Keratinocyte (primary cell): ENCODE measurements at places on chromosomes 12 and 14. TPM values are rescaled to one million over a fixed set of nuclear protein-coding genes. Genes with fewer than 3 reads are reported as not detected.

- H3K36me3 ChIP-seq, result peaks cover 6% of the 10 kb centered on the region
- H3K27ac ChIP-seq, result no peak overlapping the region
- H3K27me3 ChIP-seq, result peaks cover 20% of the 10 kb centered on the region
- no peaks in the 10 kb centered on the region for H3K4me1 ChIP-seq
- no peak for DNase-seq
- no peak overlapping the region for H3K4me3 ChIP-seq
Measured at GRCh38 chr12:53712059-53712643, 15.1 kb downstream of the CALCOCO1 start.

- no peak for DNase-seq
- H3K27me3 ChIP-seq, result no peaks in the 10 kb centered on the region
- H3K4me3 ChIP-seq, result no peak overlapping the region
- no peaks in the 10 kb centered on the region for H3K4me1 ChIP-seq
Measured at GRCh38 chr12:94535510-94535921, 75.8 kb upstream of the CEP83 start.

Gene WSCD2
- not detected in 3 replicates for polyA plus RNA-seq

- no peak overlapping the region for H3K4me3 ChIP-seq
- H3K27me3 ChIP-seq, result no peaks in the 10 kb centered on the region
- no peak for DNase-seq
- no peaks in the 10 kb centered on the region for H3K4me1 ChIP-seq
Measured at GRCh38 chr14:104239861-104240301, 101.5 kb downstream of the KIF26A start.

GRCh38 chr14:69288011-69288771 is 28.2 kb downstream of the GALNT16 start:
- no peak for DNase-seq
- H3K27me3 ChIP-seq, result peaks cover 10% of the 10 kb centered on the region
- H3K4me1 ChIP-seq, result no peaks in the 10 kb centered on the region
- H3K27ac ChIP-seq, result no peak overlapping the region
- H3K4me3 ChIP-seq, result no peak overlapping the region

Gene RPS26
- 663 to 1,841 TPM (median 663 TPM) in 3 replicates for polyA plus RNA-seq

DNA sequence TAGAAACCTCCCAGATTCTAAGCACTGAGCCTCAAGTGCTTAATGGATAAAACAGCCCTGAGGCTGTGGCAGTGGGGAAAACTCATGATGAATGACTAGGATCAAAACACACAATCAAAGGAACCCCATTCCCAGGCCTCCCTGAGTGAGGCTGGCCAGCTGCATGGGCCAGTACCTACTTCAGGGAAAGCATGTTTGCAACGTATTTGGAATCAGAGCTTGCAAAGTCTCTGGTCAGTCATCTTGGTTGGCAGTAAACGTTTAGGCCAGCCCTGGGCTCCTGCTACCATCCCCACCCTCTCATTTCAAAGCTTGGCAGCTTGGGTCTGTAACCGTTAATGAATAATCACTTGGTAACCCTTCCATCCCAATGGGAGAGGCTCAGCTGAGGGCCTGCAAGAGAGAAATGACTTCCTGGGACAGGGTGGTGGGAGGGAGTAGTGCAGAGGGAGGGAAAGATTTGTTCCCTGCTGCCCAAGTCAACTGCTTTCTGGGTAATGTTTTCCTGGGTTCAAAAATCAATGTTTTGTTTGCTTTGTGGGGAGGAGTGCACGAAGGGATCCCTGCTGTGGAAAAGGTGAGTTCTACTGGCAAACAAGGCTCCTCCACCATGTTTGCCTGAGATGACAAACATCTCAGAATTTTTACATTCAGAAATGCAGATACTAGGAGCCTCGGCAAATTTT is 2.0 kb upstream of the RNASE8 start:
- no peak overlapping the region for H3K4me3 ChIP-seq
- H3K27ac ChIP-seq, result no peak overlapping the region
- H3K4me1 ChIP-seq, result no peaks in the 10 kb centered on the region
- no peak for DNase-seq
